AG09309 (cell line): ENCODE measurements at places on chromosomes 12 and 14.

DNA sequence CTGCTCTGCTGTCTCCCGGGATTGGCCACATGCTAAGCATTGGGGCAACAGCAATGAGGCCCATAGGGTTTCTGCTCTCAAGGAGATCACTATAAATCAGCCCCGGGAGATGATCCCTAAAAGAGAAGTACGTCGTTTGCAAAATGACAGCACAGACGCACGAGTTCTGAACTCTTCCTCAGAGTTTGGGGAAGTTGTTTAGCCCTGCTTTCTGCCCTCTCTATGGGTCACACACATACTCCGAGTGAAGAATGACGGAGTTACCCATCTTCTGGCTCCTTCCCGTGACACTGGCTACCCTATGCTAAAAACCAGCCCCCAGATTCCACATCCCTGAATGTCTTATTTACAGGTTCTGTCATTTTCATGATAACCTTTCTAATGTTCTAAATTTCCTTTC, 258.0 kb upstream of the PLEKHG7 start:
- no peak for DNase-seq

DNA sequence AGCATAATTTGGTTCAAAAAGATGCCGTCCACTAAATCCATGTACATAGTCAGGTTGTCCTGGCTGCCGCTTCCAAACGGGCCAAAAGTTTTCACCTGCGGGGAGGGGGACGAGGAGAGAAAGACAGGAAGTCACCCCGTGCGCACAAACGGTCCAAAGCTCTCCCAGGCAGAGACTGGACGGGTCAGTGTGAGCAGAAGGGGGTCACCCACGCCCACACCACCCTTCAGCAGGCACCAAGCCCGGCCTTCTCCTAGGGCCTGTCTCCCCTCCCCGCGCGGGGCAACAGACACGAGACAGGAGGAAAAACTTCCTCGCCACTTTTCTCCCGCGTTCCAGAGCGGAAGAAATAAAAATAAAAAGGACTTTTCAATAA, 888 bp downstream of the CCDC88C start:
- DNase-seq = no peak

DNA sequence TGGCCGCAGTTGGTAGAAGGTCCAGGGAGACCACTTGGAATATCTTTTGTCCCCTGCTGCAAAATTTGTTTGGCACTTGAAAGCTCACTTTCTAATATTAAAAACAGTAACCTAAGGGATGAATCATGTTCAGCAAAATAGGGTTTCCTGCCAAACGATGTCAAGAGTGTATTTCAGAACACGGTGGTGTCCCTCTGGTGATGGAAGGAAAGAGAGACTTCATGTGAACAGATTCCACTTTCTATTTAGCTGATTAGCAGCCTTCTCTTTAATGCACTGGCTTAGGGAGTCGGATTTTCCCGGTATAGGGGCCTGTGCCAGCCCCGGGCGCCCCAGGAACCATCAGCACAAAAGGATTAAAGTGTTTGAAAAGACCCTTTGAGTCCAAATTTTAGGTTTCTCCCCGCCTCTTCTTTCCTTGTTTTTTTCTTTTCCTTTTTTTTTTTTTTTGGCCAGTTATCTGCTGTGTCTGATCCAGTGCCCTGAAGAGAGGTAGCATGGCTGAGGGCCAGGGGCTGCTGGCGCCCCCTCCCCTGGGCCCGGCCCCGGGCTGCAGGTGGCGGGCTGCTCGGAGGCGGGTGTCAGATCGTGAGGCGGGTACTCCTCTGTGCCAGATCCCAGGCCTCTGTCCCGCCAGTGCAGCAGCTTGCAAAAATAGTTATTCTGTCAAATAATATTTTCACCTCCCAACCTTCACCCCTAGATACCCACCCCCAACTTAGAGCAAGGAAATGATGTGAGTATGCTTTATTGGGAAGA, 88.3 kb downstream of the TESC start:
- DNase-seq = no peak

GRCh38 chr12:63079791-63080502, 71.1 kb downstream of the AVPR1A start:
- no peak for DNase-seq

- peak; percentile 96 for DNase-seq
Measured at GRCh38 chr14:23115039-23115731, 3.9 kb downstream of the CEBPE start.

DNA sequence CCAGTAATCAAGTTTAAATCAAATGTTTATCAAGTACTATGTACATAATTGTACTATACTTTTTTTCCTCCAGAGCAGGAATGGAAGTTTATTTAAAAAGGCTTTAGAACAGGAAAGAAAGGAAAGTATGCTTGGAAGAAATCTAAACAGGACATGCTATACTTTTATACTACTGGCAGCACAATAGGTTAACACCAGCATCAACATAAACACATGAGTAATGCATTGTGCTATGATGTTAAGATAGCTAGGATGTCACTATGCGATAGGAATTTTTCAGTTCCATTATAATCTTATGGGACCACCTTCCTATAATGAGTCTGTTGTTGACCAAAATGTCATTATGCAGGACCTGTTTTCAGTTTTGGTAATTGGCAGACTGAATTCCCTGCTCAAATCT, 41.5 kb upstream of the ANKS1B start:
- no peak for DNase-seq

- DNase-seq = no peak
Measured at GRCh38 chr14:101028971-101029667, 125.6 kb upstream of the RTL1 start.

- DNase-seq = no peak
Measured at GRCh38 chr12:82964446-82964845, 277.7 kb downstream of the TMTC2 start.

DNA sequence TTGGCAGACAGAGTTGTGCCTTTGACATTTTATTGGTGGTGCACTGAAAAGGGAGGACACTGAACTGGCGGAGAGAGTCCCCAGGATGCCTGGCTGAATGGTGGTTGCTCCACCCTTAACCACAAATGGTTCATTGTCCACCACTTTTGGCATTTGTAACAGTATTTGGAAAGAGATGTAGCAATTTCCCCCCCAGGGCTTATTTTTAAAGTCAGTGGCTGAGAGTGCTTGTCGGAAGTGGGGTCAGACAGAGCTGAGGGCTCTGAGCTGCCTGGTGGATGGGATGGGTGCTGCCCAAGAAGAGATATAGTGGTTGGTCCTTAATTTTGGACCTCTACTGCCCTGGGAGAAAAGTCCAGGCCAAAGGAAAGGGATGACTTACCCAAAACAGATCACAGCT, 31.5 kb upstream of the FGF6 start:
- DNase-seq = peak; percentile 3
